ENCODE measurements at places on chromosomes 6 and 20. TPM values are rescaled to one million over a fixed set of nuclear protein-coding genes. Genes with fewer than 3 reads are reported as not detected.

LHFPL5 gene
- total RNA-seq: not detected

BEND6 gene
- 17.7 TPM for total RNA-seq

TFAP2C gene
- not detected for total RNA-seq

NRSN1 gene
- not detected for total RNA-seq

VSTM2L gene
- 5.3 TPM for total RNA-seq

CDSN gene
- total RNA-seq: not detected

SNX5 gene
- total RNA-seq: 128 TPM

BNIP5 gene
- total RNA-seq: not detected

OXT gene
- total RNA-seq: not detected

CENPW gene
- total RNA-seq: 2.3 TPM

ETV7 gene
- 0.99 TPM for total RNA-seq

DEFB123 gene
- total RNA-seq: not detected

LGSN gene
- not detected for total RNA-seq

ANGPT4 gene
- total RNA-seq: not detected
